ENCODE measurements at places on chromosomes 12 and 14.
A peak's percentile ranks its signal among the peaks of the same experiment; 100 is the strongest.

- no peak for ATAC-seq
These were observed 237.5 kb upstream of the HMGA2 start for GRCh38 chr12:65586796-65587195.

- ATAC-seq = no peak
These were observed 16.1 kb upstream of the CHGA start for GRCh38 chr14:92906823-92907222.

- peak; percentile 14 for ATAC-seq
These were observed 1.8 kb upstream of the RHOF start for GRCh38 chr12:121795034-121795968.

DNA sequence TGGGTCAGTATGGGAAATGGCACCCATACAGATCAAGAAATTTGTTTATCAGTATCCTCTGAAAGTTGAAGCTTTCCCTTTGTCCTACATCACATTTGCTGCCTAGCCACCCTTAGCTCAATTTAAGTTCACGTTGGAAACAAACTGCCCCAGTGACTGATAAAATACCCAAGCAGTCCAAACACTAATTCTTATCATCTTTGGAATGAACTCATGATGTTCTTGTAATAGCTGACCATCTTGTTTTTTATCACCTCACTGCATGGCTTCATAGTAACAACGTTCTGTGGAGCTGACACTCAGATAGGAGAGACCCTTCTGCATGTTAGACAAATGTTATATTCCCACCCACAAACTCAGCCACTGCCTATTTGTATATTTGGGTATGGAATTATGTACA, 93.4 kb downstream of the GPR135 start:
- ATAC-seq = no peak

Data from activated CD4-positive, CD25-positive, alpha-beta regulatory T cell treated with anti-CD3 and anti-CD28 coated beads, Interleukin-2, amount 50 U/mL, for 24 hours (primary cell).